Hematopoietic multipotent progenitor cell treated with erythropoietin and hydrocortisone succinate and interleukin-3 and kit ligand, for 4 days (in vitro differentiated cells): ENCODE measurements at places on chromosomes 7 and 10.

DNA sequence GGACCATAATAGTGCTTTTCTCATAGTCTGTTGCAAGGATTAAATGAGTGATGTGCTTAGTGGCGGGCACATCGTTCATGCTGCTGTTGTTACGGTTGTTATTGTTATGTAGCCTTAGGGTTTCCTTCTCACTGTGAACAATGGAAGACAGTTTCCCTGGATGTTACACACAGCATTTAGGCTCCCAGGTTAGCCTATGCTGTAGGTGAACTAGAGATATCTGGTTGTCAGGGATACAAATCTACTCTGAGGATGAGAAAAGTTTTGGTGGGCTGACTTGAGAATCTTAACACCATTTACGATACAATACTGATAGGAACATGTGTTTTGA lies 14.7 kb downstream of the SH3PXD2A start:
- no peak for DNase-seq

GRCh38 chr10:77421591-77421990 lies 216.0 kb downstream of the KCNMA1 start:
- peak; percentile 10 for DNase-seq

DNA sequence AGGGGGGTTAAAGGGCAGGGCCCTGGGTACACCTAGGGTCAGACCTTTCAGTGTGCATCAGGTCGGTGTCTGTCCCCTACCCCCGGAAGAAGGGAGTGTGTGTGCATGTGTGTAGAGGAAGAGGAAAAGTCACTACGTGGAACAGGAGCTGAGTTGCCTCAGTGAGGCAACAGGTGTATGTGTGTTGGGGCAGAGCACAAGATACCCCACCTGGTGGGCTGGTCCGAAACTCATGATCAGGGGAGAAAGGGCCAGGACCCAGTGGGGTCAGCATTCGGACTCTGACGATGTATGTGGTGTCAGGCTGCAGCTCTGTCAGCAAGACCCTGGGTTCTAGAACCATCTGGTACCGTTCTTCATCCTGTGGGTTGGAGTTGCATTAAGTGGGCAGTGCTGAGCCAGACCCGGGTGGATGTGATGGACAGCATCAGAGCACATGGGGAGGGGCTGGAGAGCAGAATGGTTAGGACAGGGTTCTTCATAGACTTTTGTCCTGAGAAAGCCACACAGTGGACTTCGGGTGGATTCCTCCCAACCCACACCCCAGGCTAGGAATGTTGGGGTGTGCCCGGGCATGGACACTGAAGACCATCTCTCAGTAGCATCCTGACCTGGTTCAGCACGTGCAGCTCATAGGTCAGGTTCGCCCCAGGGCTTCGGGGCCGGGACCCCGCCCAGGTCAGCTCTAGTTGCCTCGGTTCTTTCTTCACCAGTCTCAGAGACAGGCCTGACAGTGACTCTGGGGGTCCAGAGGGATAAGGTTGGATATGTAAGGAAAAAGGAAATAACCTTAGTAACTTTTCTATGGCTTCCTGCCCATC lies 10.7 kb downstream of the EPHA1 start:
- DNase-seq = no peak

GRCh38 chr7:22447762-22448161 lies 52.2 kb downstream of the STEAP1B start:
- no peak for DNase-seq

GRCh38 chr7:92513167-92513902 lies 15.0 kb downstream of the PEX1 start:
- no peak for DNase-seq

GRCh38 chr7:74092964-74093471 lies 9.4 kb downstream of the LIMK1 start:
- peak; percentile 79 for DNase-seq

DNA sequence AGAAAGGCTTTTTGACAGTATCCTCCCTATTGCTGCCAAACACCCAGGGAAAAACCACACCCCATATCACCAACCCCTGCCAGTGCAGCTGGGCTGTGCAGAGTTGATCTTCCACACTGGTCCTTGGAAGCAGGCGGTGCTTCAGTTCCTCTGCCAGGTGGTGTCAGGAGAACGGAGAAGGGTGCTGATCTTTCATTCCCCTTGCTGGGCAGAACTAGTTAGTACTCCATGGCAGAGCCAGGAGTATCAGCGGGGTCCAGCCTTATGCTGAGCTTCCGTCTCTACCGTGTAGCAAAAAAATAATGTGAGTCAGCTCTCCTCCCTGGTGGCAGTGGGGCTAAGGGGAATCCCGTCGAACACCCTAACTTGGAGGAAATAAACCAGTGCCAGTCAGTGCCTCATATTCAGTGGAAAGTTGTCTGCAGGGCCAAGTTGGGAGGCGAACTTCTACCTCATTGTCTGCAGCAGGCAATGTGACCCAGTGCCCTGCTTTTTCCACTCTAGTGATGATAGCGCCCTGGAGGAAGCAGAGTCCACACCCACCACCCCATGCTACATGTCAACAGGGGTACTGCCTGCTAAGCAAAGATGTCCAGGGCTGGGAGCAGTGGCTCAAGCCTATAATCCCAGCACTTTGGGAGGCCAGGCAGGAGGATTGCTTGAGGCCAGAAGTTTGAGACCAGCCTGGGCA lies 175.4 kb downstream of the AUTS2 start:
- DNase-seq = no peak

GRCh38 chr7:17247357-17247756 lies 51.1 kb upstream of the AHR start:
- no peak for DNase-seq

GRCh38 chr10:91552274-91553095 lies 80.4 kb downstream of the PPP1R3C start:
- DNase-seq = peak; percentile 6

DNA sequence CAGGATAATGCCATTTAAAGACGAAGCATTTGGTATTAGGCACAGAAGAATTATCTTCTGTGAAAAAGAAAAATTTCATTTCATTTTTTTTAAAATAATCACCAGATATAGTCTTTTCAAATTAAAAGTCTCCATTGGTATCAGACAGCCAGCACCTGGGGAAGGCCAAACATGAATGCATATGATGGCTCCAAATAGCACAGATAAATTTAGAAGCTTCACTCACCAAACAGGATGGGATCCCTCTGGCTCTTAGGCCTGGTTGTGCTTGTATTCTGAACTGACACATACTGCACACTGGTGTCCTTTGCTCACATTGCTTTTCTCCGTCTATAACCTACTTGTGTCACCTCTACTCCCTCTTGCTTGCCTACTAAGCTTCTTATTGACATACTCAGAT lies 169.5 kb upstream of the CHRM2 start:
- no peak for DNase-seq

GRCh38 chr7:42014625-42015618 lies 222.1 kb downstream of the GLI3 start:
- DNase-seq = peak; percentile 66

- no peak for DNase-seq
Observed at GRCh38 chr7:145193951-145194350, 358.1 kb upstream of the TPK1 start.

DNA sequence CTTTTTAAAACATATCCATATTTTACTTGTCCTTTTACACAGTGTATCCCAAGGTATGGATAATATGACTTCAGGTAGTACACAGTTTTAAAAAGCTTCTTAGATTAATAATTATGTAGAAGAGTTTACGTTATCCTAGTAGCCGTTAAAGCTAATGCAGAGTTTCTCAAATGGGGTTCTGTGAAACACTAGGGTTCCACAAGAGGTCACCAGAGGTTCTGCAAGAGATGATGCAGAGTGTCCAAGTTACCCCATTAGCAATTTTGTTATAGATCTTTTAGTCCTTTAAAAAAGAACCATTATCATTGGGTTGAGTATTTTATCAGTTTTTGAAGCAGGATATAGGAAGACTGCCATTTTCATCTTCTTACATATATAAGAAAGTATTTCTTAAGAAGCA lies 298.9 kb upstream of the HPS1 start:
- peak; percentile 70 for DNase-seq

- DNase-seq = no peak
Observed at GRCh38 chr10:59655309-59655708, 54.3 kb downstream of the SLC16A9 start.
